NCI-H526 treated with DMSO at 0.1 percent for 48 hours (cell line): ENCODE measurements at places on chromosomes 6 and 20.
A peak's percentile ranks its signal among the peaks of the same experiment; 100 is the strongest.

DNA sequence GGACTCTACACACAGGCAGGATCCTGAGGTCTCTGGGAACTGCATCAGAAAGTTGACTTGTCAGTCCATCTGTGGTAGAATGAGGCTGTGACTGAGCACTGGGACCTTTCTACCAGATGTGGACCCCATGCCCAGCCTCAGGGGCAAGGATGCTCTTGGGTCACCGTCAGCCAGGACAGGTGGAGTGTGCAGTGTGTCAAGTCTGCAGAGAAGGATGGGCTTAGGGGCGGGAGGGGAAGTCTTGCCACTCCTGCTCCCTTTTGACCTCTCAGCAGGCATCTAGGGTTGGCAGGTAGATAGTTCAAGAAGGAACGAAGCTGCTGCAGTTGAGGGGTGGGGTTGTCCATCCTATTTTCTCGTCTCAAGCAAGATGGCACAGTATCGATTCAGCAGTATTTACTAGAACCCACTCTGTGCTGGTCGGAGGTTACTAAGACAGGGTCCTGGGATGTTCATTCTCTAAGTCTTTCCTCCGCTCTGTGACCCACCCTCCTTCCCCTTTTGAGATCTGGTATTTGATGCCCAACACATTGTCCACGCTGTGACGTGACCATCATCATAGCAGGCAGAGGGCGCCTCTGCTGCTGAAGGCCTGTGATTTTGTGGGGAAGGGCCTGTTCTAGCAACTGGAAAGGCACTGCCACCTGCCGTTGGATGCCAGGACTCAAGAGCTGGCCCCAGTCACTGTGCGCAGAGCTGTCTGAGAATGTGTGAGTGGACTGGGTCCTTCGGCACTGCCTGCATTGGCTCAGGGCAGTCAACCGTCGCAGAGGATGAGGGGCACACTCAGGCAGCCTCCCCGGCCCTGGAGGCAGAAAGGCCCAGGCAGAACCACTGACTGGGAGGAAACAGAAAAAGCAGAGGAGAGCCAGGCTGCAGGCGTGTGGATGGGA, 23.2 kb downstream of the RBCK1 start:
- DNase-seq: peak; percentile 62

- DNase-seq: no peak
Measured at GRCh38 chr20:62788607-62789006, 7.7 kb upstream of the MRGBP start.

DNA sequence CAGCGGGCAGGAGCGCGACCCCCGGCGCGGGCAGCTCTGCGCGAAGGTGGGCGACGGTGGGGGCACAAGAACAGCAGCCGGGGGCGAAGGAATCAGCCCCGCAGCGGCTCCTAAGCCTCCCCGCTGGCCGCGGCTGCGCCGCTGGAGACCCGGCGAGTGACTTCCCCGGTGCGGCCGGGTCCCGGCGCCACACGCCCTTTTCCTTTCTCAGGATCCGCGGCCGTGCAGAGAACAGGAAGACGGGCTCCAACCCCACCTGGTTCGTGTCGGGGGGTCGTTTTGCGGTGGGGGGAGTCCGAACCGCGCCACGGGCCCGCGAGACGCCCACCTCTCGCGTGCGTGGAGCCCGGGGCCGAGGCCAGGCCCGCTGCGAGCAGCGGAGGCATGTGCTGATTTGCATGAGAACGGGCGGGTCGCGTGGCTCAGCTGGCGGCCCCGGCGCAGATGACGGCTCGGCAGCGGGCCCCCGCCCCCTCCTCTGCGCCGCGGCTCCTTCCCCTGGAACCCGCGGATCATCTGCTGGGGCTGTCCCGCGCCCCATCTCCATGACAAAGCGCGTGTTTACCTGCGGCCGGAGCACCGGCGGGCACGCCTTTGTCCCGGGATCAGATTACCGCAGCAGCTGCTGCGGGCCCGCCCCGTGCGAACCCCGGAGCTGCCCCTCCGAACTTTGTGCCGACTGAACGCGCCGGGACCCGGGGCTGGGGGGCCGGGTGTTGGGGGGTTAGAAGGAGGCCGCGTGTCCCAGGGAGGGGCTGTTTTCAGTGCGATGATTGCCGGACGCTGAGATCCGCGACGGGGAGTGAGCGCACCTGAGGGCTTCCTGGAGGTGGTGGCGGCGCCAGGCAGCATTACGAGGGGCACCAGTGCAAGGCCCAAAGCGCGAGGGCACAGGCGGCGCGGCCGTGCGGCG, 4.9 kb upstream of the DLL1 start:
- peak; percentile 70 for DNase-seq

DNA sequence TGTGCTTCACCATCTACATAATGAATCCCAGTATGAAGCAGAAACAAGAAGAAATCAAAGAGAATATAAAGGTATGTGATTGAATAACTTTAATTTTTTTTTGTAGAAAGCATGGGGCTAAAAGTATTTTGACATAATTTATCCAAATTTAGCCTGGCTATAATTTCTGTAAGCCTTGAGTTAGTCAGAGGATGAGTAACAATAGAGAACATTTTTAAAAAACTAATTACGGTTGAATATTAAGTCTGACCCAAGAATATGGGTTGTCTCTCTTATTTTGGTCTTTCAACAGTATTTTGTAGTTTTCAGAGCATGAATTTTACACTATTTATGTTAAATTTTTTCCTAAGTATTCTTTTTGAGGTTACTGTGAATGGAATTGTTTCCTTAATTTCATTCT, 2.5 kb downstream of the GMNN start:
- DNase-seq: no peak

GRCh38 chr6:131427434-131428058, 145.5 kb upstream of the ARG1 start:
- no peak for DNase-seq

GRCh38 chr6:167105060-167105459, 17.8 kb upstream of the CCR6 start:
- no peak for DNase-seq

GRCh38 chr6:88359530-88360202, 193.5 kb upstream of the CNR1 start:
- DNase-seq: no peak

GRCh38 chr20:39660226-39660625, 698.1 kb downstream of the DHX35 start:
- DNase-seq: no peak

DNA sequence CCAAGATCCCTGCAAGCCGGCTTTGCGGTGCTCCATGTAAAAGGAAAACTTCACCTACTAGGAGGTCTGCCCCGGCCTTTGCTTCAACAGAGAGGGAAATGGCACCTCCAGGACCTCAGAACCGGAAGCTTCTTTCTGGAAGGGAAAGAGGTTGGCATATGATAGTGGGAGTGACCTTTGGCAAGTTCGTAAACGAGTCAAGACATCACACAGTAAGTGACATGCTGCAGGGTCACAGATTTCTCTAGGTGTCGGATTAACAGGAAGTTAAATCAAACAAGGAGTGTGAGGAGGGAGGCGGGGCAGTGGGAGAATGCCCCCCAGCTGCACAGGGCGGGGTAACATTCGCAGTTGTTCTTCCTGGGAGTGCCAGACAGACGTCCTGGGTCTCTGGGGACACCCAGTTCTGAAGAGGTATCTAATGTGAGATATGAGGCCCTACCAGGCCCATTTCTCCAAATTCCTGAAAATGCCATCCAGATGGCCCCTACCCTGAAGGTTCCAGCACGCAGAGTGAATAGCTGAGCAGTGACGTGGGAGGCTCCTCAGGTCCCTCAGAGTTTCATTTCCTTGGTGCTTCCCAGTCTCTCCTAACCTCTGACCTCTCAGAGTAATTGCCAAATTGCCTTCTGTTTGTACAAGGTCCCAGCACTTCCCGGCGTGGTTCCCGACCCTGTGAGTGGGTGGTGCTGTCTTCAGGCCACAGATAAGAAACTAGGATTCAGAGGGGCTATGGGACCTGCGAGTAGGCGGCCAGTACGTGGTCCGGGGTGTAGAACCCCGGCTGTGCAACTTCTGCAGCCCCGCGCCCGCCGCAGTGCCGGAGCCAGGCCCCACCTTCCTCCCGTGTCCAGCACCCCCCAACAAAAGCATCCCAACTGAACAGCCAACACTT, 1.9 kb downstream of the RRBP1 start:
- DNase-seq: no peak

- peak; percentile 4 for DNase-seq
Measured at GRCh38 chr6:98514073-98514720, 320.2 kb upstream of the POU3F2 start.
